ENCODE measurements at places on chromosomes 16 and 17. TPM values are rescaled to one million over a fixed set of nuclear protein-coding genes. Genes with fewer than 3 reads are reported as not detected.

TMEM238L gene
- not detected for total RNA-seq

GCGR gene
- 0.26 TPM for total RNA-seq

MYCBPAP gene
- 0.61 TPM for total RNA-seq

CDH15 gene
- total RNA-seq: not detected

- DNase-seq: no peak
Measured at GRCh38 chr17:6926667-6927066, 69.2 kb upstream of the ALOX12 start.

GRCh38 chr17:14310605-14311004 is 9.7 kb downstream of the HS3ST3B1 start:
- no peak for DNase-seq

DNA sequence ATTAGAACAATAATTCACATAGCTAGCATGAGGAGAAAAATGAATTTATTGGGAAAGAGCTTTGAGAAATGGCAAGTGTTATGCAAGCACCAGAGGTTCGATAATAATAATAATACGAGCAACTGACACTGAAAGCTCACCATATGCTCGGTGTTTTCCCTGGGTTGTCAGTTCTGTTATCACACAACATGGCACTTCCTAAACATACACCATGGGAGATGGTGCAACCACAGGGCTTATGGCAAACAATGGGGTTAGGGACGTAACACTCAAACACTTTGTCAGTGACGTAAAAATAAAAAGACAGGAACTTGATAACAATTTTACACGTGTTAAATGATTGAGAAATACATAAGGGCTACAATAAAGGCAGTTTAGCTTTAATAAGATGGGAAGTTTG is 23.7 kb downstream of the OR1D5 start:
- DNase-seq: no peak
